PC-3 (cell line): ENCODE measurements at places on chromosomes 6 and 20. TPM values are rescaled to one million over a fixed set of nuclear protein-coding genes. Genes with fewer than 3 reads are reported as not detected.
A peak's percentile ranks its signal among the peaks of the same experiment; 100 is the strongest.

GRCh38 chr6:21836277-21836676, 242.7 kb downstream of the SOX4 start:
- DNase-seq: no peak

DNA sequence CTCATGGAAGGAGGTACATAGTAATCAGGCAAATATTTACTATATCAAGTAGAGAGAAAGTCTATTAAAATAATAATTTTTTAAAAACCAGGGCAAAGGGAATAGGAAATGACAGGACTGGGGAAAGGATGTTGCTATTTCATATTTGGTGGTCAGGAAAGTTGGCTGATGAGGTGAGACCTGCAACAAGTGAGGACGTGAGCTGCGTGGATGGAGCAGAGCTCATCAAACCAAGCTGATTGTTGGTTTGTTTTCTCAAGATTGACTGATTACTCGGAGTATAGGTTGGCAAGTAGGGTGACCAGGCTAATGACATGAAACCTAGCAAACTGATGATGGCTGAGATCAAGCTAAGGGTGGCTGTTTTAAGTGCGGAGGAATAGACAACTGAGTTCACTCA, 6.0 kb downstream of the GJA1 start:
- DNase-seq: no peak

DNA sequence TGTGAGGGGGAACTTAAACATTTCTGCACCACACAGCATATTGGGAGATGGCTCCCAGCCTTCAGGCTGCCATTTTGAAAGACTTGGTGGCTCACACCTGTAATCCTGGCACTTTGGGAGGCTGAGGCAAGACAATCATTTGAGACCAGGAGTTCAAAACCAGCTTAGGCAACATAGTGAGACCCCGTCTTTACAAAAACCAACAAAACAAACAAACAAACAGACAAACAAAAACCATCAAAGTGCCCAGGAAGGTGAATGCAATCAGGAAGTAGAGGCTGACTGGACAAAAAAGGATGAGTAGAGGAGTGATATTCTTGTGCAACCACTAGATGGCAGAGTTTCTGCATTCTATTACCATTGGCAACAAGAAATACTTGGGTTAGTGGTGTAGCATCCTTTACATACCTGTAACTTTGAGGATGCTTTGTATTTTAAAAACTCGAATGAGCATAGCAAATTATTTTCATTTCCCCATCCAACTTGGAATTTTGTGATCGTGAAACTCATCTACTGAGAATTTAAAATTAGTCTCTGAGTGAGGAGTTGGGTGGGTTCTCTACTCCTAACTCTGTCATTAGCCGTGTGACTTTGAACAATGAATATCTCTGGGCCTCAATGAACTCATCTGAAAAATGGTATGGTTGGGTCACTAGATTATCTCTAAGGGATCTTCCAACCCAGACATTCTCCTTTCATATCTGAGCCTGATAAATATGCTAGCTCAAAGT, 84.4 kb downstream of the CRYBG1 start:
- peak; percentile 70 for DNase-seq

DNA sequence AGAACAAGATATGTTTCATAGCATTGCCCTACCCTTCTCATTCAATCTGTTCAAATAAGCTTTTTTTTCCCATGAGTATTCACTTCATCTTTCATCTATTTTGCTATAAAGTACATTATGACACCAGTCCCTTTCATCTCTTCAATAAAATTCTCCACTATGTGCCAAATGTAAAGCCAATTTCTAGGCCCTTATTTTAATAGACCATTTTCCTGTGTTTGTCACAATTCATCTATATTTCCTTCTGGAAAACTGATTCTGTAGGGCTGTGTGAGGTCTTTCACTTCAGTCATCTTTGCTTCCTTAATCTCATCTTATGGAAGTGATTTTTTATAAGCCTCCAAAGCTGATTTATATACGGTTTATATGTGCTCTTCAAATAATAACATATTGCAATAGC, 992.4 kb upstream of the EYS start:
- no peak for DNase-seq

DNA sequence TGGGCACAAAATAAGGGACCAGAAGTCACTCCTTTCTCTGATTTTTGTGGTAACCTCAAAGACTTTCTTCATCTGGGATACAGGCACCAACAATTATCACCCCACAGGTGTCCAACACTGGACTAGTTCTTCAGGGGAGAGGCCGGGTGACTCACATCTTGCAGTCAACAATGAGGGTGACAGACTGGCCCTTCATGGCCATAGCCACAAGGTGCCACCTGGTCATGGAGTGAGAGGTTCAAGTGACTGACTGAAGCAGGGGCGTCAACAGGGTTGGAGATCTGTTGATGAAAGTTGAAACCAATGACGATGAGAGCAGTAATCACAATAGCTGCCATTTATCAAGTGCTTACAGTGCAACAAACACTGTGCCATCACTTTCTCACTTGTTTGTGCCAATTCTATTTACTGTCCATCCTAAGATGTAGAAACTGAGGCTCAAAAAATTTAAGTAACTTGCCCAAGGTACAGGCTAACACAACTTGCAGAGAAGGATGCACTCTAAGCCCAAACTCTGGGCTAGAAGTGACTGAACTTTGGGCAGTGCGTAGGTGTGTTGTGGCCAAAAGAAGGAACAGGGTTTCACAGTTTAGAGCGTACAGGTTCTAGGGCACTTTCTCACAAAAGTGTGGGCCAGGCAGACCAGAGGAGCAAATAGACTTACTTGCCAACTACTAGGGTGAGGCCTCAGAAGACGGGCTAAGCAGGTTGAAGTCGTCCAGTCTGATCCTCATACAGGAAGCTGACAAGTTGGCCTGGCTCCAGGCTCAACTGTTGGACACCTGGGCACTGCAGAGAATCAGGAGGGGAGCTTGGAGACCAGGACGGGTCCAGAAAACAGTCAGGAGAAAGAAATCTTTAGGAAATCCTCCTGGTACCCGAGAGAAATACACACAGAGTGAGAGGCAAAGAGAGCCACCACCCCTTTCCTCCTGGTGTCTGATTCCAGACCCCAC, 30.4 kb downstream of the HLA-DPB1 start:
- no peak for DNase-seq

GRCh38 chr6:142740449-142740848, 204.5 kb downstream of the HIVEP2 start:
- no peak for DNase-seq

Gene NOX3
- not detected in 2 replicates for total RNA-seq

- DNase-seq: no peak
Measured at GRCh38 chr6:50831186-50831585, 12.5 kb downstream of the TFAP2B start.

DNA sequence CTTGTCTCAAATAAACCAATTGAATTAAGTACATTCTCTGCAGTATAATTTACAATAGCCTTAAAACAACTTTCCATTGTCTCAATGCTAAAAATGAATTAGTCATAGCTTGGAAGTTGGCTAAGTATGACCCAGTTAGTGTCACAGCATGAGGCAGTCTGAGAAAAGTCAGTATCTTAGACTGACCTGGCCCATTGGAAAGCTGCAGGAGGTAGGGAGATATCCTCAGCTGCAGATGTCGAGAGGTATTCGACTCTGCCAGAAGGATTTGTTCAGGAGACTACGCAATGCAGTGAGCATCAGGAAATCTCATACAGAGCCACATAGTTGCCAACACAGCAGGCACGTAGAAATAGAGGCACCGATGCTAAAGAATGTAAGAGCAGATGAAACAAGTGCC, 350.9 kb upstream of the NRSN1 start:
- DNase-seq: no peak

GRCh38 chr6:139944976-139945375, 570.5 kb upstream of the CITED2 start:
- peak; percentile 8 for DNase-seq
